ENCODE measurements at places on chromosomes 6 and 20.

- no peak for DNase-seq
These were observed 1.4 kb downstream of the NNAT start for GRCh38 chr20:37522260-37523011.

DNA sequence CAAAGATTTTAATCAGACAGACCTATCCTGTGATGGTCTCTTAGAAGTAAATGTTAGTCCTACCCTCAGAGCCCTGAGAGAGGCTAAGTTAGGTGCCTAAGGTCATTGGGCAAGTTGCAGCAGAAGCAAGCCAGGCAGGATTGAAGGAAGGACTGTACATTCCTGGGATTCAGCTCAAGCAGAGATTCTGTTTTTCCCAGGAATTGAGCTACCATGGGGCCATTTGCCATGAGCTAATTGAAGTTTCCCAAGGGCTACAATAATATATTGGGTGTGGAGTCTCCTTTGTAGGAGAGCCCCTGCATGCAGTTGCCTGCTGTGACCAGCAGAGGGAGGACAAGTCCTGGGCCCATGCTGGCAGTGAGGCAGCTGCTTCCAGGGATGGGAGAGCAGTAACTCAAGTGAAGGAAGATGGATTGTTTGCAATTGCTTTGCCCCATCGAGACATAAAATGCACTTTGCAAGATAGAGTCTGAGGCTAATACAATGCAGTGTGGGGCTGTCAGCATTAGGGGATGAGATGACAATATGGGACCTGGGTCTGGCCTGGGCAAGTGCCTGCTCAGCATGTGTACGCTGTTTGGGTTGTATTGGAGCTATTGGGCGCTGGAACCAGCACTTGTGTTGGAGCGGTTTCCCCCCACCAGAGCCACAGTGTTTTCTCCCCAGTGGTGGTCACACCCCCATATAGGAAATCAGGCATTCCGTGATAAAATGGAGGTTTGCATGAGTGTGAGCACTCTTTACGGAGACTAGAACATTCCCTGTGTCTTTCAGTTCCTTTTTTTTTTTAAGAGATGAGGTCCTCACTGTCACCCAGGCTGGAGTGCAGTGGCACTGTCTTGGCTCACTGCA lies 27.9 kb downstream of the DNMT3B start:
- DNase-seq: peak; percentile 50

- no peak for DNase-seq
These were observed 94.1 kb downstream of the MAN1A1 start for GRCh38 chr6:119255492-119255891.

DNA sequence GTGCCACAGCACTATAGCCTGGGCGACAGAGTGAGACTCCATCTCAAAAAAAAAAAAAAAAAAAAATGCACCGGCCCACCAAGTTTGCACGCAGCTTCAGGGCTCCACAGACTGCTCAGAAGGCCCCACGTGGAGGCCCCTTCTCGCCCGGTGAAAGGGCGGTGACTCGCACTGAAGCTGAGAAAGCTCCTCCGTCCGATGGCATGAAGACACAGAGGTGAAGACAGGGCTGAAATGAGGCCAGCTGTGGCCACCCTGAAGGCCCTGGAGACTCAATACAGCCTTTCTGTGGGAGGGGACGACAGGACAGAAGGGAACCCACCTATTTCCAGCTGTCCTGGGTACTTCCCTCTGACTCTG lies 84.0 kb downstream of the PTPN1 start:
- no peak for DNase-seq

GRCh38 chr6:24596717-24597116 lies 49.3 kb downstream of the KIAA0319 start:
- no peak for DNase-seq

Data from NCI-H1694 treated with DMSO at 0.1 percent for 48 hours (cell line).